ENCODE measurements at places on chromosomes 2 and 18.

DNA sequence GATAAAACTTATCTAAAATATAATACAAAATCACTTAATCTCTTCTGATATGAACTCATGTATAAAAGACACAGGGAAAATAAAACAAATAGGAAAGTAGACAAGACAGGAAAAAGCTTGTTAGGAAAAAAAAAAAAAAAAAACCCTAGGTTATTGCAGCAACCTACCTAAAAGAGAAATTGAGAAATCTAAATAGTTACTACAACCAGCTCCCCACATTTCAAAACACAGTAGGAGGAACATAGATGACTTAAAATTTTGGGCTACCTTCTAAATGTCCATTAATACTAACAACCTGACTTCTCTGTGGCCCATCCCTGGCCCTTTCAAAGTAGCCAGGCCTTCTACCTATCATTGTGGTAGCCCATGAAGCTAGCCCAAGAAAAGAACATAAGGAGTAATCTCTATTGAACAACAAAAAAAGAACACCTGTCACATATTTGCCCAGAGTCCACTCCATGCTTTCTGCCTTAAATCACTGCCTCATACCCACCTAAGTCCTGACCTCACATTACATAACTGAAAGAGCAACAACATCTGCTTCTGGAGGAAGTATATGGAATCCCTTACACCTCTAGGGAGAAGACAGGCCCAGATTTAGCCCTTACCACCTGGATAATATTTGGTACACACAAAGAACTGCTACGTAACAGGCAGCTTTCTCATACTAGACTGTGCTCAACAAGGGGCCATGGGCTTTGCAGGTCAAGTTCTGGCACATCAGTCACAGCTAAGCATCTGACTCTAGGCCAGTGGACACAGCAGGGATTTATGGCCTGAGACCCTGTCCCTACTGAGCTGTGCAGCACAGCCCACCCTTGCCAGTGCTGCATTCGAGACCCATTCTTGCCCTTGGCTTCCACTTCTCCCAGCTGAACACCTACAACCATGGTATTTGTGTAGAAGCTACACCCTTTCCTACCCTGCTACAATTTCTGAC, 8.5 kb downstream of the SUCLG1 start:
- no peak for DNase-seq

GRCh38 chr2:42312106-42312505, 48.9 kb downstream of the COX7A2L start:
- no peak for DNase-seq

GRCh38 chr2:209049608-209050007, 374.2 kb upstream of the MAP2 start:
- DNase-seq = no peak

- DNase-seq = no peak
These were observed 15.1 kb upstream of the MEP1B start for GRCh38 chr18:32174719-32175118.

DNA sequence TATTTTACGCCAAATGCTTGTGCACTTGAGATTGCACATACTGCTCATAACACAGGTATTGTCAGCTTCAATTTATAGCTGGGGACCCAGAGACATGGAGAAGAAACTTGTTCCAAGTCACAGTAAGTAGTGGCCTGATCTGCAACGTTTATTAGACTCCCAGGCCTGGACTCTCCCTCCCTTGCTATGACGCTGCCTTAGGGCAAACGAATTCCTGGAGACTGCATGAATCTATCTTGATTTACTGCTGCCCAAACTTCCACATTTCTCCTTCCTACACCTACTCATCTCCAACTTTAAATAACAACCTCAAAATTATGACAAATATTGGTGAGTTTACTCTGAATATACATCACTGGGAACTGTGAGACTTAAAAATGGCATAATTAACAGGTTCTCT, 145.1 kb upstream of the CCDC195 start:
- DNase-seq = no peak

DNA sequence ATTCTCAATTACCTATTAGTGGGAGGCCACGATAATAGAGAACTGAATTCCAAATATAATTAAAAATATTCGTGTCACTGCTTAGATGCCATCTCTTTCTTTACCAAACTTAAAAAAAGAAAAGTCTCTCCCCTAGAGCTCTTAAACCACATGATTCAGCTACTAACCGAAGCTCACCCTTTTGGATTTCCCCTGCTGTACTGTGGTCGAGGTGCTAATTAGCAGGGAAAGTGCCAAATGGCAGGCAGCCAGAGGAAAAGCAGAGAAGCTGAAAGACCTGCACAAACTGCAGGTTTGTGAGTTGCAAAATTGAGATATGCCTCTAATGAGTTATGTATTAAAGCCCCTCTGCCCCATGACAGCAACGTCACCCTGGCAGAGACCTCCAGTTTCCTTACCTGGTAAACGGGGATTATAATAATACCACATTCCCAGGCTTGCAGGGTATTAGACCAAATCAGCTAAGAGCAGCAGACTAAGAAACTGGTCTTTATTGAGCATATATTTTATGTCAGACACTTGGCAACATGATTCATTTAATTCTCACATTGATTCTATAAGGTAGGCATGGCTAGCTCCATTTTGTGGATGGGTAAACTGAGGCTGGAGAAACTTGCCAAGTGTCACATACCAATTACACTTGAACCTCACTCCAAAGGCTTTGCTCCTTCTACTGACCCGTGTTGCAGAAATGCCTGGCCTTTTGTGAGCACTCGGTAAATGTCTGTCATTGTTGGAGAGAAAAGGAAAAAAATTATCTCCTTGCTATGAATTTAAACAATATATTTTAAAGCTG, 259.7 kb downstream of the LPIN1 start:
- DNase-seq = no peak

- peak; percentile 87 for DNase-seq
These were observed 52.5 kb upstream of the CAVIN2 start for GRCh38 chr2:191899410-191899809.

DNA sequence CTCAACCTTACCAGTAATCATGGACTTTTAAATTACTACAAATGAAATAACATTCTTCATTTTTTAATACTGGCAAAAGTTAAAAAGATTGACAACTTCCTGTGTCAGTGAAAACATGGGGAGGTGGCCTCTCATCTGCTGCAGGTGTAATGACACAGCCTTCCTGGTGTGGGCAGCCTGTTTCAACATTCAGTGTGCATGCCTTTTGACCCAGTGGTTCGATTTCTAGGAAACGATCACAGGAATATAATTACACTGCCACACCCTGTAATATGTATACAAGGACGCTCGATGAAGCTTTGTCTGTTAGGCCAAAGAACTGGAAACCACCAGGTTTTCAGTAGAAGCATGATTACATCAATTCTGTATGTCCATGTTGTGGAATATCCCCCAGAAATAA, 68.7 kb downstream of the MTHFD2 start:
- no peak for DNase-seq

DNA sequence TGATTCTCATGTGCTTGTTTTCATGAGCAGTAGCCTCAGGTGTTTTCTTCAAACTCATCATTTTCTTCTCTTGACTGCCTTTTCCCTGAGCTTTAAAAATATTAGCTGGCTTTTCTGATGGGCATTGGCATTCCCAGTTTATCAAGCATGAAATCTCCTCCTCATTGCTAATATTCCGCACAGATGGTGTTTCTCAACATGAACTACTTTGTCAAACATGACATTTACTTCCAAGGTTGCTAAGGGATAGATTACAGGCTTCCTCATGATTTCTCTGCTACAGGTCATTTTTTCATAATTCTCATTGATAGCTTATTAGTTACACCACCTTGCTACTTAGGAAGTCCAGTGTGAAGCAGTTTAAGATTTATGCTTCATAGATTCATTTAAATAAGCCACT, 1116.9 kb upstream of the CNTNAP5 start:
- no peak for DNase-seq

DNA sequence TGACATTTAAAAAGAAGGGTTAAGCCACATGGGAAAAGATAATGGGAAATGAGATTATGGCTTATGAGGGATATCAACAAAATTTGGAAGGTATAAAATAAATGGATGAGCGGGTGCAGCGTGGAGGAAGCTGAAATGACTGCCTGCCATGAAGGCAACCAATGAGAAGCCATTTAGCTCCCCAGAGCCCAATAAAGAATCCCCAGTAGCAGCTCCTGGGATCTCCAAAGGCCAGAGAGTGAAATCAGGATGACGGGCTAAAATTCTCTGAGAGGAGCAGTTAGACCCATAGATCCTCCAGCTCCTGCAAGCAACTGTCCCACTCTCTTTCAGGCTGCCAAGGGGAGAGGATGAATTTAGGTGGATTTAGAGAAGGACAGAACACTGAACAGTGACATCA, 12.9 kb upstream of the MAPRE3 start:
- DNase-seq = no peak

DNA sequence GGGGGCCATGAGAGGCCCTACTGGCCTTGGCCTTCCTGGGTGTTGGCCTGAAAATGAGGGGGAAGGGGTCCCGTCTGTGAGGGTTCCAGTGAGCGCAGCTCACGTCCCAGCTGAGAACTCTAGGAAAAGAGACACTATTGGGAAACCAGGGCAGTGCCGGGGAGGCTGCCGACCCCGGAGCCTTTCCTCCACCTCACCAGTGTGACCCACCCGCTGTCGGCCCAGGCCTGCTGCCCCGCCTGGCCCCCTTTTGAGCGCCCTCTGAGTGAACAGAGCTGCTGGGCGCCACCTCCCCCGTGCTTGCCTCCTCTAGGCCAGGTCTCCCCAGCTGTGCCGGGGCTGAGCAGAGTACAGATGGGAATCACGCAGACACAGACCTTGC, 17.5 kb upstream of the ARHGEF4 start:
- no peak for DNase-seq

- no peak for DNase-seq
These were observed 22.2 kb upstream of the NAB1 start for GRCh38 chr2:190626641-190627210.

DNA sequence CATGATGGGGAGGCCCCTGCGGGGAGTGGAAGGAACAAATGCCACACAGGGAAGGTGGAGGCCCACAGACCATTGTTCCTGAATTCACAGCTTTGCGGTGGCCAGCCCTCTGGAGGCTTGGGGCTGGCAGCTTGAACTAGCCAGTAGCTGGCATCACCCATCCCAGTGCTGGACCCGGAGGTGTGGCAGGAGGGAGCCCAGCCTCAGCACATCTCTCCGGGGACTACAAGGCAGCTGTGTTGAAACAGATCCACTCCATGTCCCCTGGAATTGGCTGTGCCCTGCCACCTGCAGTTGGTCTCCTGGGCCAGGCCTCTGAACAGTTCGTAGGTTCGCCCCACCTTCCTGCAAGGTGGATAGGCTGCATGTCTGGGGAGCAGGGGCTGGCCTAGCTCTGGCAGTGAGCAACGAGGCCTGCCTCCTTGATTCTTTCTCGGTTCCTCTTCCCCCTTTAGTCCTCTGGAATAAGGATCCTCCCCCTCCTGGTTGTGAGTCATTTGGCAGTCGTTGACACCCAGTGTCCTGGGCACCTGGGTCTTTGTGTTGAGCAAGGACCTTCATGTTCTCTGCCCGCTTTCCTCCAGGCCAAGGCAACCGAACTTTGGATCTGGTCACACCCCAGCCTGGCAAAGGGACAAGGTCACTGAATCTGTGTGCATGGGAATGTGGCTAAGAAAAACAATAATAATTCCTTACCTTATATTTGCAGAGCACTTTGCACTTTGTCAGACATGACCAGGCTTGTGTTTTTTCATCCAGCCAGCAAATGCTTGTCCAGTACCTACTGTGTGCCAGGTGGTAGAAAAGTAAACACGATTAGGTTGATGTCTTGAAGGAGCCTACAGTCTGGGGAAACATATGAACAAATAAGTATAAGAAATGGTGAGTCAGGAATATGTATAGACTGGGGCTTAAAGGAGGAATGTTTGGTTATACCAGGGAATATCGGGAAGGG, 55.0 kb upstream of the MCFD2 start:
- DNase-seq = no peak

GRCh38 chr2:168912901-168913369, 11.8 kb downstream of the G6PC2 start:
- DNase-seq = no peak

DNA sequence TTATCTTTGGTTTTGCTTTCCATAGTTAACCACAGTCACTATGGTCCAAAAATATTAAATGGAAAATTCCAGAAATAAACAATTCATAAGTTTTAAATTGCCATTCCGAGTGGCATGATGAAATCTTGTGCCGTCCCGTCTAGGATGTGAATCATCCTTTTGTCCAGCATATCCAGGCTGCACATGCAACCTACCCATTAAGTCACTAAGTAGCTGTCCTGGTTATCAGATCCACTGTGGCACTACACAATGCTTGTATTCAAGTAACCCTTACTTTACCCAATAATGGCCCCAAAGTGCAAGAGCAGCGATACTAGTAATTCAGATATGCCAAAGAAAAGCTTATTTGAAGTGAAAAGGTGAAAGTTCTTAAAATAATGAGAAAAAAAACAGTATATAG, 10.7 kb downstream of the USP34 start:
- peak; percentile 53 for DNase-seq

GRCh38 chr2:119179202-119179601, 20.7 kb upstream of the C1QL2 start:
- DNase-seq = no peak

DNA sequence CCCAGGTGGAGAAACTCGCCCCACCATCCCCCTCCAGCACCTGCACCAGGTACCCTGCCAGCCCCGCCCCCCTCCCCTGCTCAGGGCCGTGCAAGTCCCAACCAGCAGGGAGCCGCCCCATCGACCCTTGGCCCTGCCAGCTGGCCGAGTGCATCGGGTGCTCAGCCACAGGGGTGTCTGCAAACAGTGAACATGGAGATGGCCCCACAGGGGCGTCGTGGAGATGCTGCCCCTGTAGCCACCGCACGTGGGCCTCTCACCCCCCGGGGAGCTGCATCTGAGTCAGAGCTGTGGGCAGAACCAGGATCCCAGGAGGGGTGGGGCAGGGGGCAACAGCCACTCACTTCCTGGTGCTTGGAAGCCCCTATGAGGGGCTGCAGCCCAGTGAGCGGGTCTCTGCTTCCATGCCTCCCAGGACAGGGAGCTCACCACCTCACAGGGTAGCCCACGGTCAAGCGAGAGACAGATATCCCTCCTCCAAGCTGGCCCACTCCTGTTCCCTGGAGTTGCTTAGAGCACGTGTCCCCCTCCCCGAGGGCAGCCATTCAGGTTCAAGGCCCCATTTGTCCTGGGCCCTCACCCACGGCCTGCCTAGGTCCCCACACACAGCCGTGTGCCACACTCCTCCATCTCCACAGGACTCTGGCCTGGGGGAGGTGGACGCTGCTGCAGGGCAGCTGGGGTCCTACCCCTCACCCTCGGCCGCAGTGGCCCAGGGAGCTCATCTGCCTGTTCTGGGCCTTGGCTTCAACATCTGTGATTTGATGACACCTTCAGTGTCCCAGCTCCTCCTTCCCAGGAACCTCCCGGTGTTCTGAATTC, 1.1 kb upstream of the MAB21L4 start:
- no peak for DNase-seq

- DNase-seq = no peak
These were observed 106.7 kb upstream of the YPEL5 start for GRCh38 chr2:30040147-30040546.

GRCh38 chr2:34705551-34706247, 1106.6 kb upstream of the FAM98A start:
- no peak for DNase-seq
